ENCODE measurements at places on chromosomes 1 and 21.

DNA sequence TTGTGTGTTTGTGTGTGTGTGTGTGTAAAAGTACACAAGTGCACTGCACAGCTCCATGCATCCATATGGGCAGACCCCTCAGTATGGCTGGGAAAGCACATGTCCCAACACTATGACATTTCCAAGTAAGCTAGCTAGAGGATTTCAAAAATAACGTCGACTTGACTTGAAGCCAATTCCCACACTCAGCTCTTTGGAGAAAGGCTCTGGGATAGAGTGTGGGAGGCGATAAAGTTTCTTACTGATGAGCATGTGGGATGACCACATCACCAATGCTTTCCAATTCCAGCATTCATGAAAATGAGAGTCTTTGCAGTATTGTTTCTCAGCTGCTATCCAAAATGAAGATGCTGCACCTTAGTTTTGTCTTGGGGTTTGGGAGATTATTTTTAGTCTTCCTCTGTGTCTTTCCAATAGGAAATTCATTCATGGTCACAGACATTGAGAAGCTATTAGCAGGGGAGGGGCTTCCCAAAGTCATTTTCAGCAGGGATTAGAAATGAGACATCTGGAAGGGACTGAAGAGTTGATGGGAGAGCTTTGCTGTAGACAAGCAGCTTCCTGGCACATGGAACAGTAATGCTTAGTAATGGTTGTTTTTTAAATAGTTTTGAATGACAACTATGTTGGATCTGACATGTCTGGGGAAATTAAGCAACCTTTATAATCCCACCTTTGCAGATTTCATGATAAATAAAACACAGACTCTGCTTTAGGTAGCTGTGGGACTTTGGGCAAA is 143.5 kb downstream of the ASTN1 start:
- DNase-seq = no peak

DNA sequence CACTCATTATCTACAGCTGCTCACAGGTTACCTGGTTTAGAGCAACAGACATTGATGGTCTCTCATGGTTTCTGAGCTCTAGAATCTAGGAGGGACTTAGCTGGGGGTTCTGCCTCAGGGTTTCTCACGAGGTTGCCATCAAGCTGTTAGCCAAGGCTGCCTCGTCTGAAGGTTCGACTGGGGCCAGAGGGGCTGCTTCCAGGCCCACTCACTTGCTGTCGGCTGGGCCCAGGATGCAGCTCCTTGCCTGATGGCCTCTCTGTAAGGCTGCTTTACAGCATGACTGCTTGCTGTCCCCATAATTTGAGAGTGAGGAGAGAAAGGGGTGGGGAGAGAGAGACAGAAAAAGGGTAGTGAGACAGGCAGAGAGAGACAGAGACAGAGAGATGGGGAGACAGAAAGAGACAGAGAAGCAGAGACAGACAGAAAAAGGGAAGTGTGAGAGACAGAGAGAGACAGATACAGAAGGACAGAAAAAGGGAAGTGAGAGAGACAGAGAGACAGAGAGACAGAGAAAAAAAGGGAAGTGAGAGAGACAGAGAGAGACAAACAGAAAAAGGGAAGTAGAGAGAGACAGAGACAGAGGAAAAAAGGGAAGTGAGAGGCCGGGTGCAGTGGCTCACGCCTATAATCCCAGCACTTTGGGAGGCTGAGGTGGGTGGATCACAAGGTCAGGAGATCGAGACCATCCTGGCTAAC is 106.8 kb upstream of the C1orf174 start:
- no peak for DNase-seq

- DNase-seq = no peak
Observed at GRCh38 chr1:235136111-235136510, 7.5 kb upstream of the TOMM20 start.

GRCh38 chr1:177794376-177794991 is 175.4 kb downstream of the SEC16B start:
- DNase-seq = no peak

GRCh38 chr21:30882866-30883597 is 1.7 kb upstream of the KRTAP11-1 start:
- no peak for DNase-seq

DNA sequence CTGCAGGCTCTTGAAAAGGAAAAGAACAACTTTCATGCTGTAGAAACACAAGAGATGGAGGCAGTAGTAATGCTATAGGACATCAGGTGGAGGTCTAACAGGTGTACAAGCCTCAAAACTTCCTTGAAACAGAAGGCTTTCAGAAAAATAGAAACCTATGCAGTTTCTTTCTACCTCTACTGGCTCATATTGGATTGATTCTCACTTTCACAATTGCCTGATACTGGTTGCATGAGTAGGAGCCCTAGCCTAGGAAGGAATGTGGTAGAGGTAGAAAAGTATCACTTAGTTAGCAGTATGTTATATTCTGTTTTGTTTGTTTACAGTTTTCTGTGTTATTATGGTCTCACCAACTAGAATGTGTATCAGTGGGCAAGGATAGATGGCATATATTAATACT is 175.4 kb upstream of the GORAB start:
- DNase-seq = no peak

DNA sequence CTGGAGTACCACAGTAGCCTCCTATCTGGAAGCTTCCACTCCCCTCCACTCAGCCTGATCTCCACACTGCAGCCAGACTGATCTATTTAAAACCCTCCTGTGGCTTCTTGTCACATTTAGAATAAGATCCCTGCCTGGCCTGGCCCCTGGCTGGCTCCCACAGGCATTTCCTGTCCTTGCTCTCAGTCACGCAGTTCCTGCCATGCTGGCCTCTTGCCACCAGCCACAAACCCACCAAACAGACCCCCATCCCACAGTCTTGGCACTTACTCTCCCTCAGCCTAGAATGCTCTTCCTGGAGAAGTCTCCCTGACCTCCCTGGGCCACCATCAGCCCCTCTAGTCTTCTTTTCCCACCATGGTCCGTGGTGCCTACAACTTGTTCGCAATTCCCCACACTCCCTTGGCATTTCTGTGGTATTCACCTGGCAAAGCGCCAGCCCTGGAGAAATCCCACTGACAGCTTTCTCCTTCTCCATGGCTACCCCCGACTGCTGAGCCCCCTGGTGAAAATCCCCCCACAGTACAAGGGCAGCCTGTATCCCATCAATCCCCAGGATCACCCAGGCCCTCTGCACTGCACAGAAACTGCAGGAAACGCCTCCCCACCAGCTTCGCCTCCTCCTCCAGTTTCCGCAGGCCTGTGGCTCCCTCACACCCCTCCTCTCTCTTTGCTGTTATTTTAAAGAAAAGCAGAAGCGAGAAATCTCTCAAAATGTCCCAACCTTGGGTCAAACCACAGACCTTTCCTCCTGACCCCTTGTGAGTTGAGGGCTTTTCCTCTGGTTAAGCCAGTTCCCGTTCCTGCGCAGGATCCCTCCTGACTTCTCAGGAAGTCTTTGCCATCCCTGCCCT is 94.5 kb downstream of the SYT2 start:
- peak; percentile 25 for DNase-seq

- no peak for DNase-seq
Observed at GRCh38 chr1:116390195-116390594, 17.2 kb downstream of the ATP1A1 start.

DNA sequence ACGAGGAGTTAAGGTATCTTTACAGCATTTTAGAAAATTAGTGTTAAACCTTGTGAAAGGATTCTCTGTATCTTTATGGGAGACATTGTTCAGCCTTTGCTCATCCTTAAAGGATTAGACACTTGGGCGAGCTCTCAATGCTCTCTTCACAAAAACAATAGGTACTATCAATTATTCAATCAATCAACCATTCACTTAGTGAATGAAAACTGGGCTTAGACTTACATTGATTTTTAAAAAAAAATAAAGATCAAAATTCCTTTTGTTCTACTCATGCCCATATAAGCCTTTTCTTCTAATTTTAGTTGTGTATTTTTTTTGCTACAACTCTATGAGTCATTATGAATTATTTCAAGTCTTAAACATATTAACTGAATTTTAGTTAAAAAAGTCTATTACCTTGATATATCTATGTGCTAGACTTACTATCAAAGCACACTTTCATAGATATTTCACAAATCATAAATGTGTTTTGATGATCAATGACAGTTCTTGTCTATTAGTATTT is 181.2 kb downstream of the DPYD start:
- no peak for DNase-seq

DNA sequence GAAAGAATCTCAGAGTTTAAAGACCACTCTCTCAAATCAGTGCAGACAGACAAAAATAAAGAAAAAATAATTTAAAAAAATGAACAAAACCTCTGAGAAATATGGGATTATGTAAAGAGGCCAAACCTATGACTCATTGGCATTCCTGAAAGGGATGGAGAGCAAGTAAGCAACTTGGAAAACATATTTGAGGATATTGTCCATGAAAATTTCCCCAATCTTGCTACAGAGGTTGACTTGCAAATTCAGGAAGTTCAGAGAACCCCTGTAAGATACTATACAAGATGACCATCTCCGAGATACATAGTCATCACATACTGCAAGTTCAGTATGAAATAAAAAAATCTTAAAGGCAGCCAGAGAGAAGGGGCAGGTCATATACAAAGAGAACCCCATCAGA is 43.7 kb upstream of the IVNS1ABP start:
- no peak for DNase-seq

DNA sequence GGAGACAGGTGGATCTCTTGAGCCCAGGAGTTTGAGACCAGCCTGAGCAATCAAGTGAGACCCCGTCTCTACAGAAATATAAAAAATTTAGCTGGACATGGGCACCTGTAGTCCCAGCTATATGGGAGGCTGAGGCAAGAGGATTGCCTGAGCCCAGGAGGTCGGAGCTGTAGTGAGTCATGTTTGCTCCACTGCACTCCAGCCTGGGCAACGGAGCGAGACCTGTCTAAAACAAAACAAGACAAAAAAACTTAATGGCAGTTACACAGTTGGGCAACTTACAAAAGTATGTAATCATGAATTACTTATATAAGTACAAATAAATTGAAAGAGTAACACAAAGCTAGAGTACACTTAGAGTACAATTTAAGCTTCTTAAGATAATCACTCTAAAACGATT is 25.2 kb downstream of the RC3H1 start:
- no peak for DNase-seq

DNA sequence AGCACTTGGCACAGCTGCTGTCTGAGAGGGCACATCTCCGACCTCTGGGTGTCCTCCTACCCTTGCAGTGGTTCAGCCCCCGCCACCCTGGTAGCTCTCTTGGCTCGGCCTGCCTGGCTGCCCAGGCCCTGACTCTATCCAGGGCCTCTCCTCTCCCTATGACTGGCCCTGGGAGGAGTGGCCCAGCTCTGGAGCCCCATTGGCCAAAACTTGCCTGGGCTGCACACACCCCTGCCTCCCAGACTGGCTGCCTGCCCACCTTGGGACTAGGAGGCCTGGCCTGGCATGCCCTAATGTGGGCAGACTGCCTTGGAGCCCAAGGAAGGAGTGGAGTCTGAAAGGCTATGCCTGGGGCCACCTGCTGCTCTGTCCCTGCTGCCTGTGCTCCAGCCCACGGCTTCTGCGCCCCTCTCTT is 33.6 kb downstream of the ACOT11 start:
- peak; percentile 79 for DNase-seq

DNA sequence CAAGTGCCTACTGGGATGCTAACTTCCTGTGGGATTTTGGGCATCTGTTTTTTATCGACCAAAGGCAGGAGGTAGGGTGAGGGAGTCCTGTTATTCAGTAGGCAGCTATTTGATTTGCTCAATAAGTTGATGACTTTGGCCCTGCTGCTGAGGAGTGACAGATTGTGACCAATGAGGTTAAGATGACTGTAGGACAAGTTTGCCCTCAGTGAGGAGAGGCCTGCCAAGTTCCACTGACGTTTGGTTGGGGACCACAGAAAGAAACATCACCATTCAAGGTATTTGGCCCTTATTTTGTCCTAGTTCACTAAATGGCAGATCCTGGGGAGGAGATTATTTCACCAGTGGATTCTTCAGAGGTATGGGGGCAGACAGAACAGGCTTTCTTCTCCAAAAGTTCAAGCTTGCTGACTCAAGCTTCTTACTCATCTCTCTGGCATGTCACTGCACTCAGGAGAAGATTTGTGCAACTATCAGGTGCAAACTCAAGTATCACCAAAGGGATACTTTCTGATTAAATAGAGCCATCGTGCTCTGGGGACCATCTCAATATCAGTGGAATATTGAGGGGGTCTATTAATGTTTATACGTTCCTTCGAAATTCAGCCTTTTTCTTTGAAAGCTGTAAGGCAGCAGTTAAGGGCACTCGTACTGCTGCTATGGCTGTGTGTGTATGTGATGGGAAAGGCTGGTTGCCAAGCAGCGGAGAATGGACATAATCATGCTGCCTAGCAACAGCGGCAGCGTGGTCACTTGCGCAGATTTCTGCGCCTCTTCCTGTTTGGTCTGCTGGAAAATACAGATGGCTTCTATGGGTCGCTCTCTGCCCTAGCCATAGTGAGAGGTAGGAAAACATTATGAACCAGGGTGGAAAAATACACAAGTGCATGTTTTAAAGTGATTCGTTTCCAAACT is 78.7 kb downstream of the PBX1 start:
- peak; percentile 41 for DNase-seq

GRCh38 chr1:172147541-172147940 is 272.9 kb upstream of the C1orf105 start:
- DNase-seq = no peak

DNA sequence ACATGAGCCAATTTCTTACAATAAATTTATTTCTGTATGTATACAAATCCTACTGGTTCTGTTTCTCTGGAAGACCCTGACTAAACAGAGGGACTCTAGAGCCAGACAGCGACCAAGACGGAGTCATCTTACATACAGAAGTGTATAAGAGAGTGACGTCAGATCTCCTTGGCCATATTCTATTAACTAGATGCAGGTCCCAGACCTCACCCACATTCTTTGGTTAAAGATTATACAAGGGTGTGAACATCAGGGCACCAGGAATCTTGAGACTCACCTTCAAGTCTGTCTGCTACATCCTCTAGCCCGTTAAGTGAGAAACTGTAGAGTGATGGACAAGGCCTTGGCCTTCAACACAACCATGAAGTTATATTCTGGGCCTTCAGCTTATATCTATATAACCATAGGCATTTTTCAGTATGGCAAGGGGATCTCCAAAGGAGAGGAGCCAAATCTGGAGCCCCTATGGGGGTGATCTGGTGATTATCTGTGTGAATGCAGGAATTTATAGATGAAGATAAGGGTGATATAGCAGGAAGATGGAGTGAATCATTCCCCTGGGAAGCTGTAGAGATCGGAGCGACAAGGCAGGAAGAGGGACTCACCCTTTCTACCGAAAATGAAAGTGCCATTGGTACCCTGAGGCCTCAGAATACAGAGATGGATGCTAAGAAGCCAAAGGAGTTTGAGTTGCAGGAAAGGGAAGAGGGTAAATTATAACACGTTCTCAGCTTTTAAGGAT is 83.9 kb downstream of the ADAMTS1 start:
- no peak for DNase-seq

GRCh38 chr1:207983044-207983635 is 72.2 kb upstream of the CD34 start:
- no peak for DNase-seq

GRCh38 chr1:236685917-236686814 is at the start of gene ACTN2:
ACTN2 (plus strand) TSS chr1:236686499; CDS start chr1:236686674, 175 bp downstream.
- DNase-seq = peak; percentile 17
